A673 (cell line): ENCODE measurements at places on chromosomes 6 and 20. TPM values are rescaled to one million over a fixed set of nuclear protein-coding genes. Genes with fewer than 3 reads are reported as not detected.

GRCh38 chr6:131321589-131321988 is 186.3 kb downstream of the AKAP7 start:
- H3K4me3 ChIP-seq: no peak overlapping the region
- no peaks in the 10 kb centered on the region for H3K27me3 ChIP-seq
- no peaks in the 10 kb centered on the region for H3K4me1 ChIP-seq
- no peaks in the 10 kb centered on the region for H3K36me3 ChIP-seq

GRCh38 chr6:134340179-134340975 is 22.5 kb upstream of the SGK1 start:
- no peaks in the 10 kb centered on the region for H3K27me3 ChIP-seq
- no peak overlapping the region for H3K4me3 ChIP-seq
- H3K4me1 ChIP-seq: no peaks in the 10 kb centered on the region
- DNase-seq: peak; percentile 40

- DNase-seq: no peak
- no peaks in the 10 kb centered on the region for H3K4me1 ChIP-seq
- no peak overlapping the region for H3K27ac ChIP-seq
These were observed 211.9 kb upstream of the MANEA start for GRCh38 chr6:95365454-95365853.

Gene C20orf144
- total RNA-seq: 0.13 and 0.22 TPM in 2 replicates

Gene MAPK13
- 2.6 and 2.7 TPM in 2 replicates for total RNA-seq

Gene GPX5
- total RNA-seq: not detected in 2 replicates

Gene GPANK1
- 27.7 and 32.0 TPM in 2 replicates for total RNA-seq
